NCI-H1417 treated with DMSO at 0.1 percent for 48 hours (cell line): ENCODE measurements at places on chromosomes 7 and 10.

DNA sequence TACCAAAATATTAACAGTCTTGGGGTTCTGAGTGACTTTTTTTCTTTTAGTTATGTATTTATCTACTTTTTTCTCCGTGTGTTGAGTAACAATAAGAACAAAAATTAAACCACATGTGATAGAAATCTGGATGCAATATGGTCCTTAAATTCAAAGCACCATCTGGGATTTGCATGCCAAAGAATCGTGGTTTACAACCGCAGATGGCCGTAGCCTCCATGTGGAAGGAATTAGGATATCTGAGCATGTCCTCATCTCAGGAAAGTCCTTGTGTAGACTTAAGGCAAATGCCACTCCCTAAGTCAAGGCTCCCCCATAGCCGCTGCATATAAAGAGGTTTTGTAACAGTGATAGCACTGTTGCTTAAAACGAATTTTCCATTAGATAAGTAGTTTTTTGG lies 304.0 kb downstream of the ZEB1 start:
- DNase-seq = no peak

GRCh38 chr10:95133016-95133752 lies 60.9 kb upstream of the ACSM6 start:
- DNase-seq = no peak

- DNase-seq = no peak
Measured at GRCh38 chr10:110794808-110795207, 76.9 kb upstream of the PDCD4 start.

DNA sequence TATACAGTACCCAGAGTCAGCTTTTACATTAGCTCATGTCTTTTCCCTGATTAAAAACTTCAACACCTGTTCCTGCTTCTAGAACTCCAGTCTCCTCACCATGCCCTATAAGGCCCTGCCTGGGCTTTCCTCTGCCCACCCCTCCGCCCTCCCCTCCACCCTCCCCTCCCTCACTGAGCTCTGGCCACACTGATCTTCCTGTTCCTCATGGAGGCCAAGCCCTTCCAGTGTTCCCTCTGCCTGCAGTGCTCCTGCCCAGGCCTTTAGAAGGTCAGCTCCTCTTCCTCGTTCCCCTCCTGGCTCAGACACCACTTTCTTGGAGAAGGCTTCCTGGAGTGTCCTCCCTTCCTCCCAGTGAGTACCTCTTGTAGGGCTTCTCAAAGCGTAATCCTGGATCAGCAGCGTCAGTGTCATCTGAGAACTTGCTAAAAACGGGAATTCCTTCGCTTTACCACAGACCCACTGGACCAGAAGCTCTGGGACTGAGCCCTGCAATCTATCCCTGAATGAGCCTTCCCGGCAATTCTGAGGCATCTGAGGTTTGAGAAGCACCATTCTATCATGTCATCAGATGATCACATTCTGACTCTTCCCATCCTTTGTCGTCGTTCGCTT lies 3.7 kb downstream of the PDZD7 start:
- DNase-seq = no peak

DNA sequence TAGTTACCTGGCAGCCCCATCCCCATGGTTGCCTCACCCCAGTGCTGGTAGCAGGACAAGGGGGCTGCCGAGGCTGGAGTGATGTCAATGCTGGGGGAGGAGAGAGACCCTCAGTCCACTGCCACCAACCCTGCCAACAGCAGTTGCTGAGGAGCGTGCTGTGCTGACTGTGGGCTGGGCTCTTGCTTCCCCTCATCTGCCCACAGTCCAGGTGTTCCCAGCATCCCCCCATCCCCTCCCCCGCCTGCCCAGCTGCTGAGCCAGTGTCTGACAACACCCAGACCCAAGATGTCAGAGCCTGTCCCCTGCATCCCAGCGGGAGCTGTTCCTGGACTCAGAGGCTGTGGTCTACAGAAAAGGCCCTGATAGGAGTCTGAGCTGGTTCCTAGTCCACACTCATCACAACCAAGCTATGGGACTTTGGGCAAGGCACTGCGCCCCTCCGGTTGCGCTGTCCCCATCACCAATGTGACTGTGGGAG lies 14.6 kb upstream of the PSAP start:
- DNase-seq = no peak

GRCh38 chr10:48477141-48477540 lies 127.7 kb downstream of the ARHGAP22 start:
- no peak for DNase-seq

DNA sequence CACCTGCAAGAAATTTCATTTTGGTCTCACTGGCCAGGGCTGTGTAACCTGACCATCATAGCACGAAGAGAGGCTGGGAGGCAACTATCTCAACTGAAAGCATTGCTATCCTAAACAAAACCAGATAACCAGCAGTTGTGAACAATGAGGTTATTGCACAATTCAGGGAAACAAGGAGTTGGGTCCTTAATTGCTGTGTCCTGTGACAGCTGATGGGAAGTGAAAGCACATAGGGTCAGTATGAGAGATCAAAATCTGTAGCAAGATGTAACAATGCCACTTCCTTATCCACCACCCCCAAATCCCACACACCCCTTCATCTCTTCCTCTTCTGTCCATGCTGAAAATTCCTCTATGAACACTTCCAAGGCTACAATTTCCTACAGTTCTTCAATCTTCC lies 80.2 kb downstream of the HTR7 start:
- DNase-seq = no peak

DNA sequence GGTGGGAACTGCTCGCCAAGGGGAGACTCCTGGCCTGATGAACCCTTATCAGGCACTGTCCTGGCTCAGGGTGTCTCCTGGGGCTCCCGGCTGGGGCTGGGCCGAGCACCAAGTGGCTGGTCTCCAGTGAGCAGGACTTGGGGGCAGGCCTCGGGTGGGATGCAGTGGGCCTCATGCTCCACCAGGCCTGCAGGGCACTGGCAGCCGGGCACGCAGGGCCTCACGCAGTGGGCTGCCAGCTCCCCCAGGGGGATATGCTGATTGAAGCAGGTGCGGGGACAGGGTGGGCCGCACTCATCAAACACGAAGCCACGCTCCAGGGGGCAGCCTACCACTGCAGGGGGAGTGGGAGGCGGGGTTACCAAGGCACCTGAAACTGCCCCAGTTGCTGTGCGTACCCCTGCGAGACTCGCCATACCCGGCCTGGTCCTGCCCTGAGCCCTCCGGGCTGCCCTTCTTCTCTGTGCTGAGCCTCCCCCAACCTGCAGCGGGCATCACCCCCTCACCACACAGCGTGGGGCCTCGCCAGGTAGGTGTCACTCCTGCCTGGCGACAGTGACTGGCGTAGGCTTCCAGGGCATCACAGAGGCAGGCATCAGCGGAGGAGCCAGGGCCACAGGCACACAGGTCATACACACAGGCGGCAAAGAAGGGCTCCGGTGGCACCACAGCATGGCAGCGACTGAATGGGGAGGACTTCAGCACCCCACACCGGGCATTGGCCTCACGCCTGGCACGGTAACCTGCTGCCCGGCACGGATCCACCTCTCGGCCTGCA lies 14.5 kb downstream of the ATP6V1F start:
- DNase-seq = no peak

DNA sequence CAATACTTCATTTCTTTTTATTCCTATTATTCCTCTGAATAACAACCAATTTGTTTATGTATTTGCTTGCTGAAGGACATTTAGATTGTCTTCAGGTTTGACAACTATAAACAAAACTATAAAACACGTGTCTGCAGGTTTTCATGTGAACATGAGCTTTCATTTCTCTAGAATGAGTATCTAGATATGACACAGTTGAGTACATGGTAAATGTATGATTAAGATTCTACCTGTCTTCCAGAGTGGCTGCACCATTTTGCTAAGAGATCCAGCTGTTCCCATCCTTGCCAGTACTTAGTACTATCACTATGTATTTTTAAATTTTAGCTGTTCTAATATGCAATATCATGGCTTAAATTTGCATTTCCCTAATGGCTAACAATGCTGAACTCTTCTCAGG lies 10.1 kb downstream of the MCMBP start:
- no peak for DNase-seq

- no peak for DNase-seq
Measured at GRCh38 chr10:78062296-78062695, 28.6 kb downstream of the RPS24 start.

DNA sequence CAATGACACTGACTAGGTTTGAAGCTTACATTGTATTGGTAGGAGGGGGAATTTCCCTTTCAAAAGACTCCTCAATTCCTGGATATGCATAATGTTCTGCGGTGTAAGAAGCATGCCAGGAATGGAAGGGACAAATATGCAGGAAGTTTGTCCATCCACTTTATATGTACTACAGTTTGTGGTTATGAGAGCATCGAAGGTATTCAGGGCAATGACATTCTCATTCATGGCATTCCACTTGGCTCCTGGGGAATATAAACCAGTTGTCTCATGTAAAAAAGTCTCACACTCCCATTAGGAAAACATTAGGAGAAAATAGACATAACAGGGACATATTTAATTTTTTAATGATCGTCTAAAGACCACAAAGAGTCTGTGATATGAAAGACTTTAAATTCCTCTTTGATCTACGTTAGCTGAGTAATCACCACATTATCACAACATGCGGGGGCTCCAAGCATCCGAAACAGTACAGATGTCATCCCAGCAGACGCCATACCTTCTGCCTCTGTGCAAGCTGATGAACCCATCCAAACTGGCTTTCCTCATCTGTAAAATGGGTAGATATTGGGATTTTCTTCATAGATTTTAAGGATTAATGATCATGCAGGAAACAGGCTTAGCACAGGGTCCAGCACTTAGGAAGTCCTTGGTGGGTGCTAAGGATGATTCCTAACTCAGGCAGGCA lies 675.3 kb downstream of the INHBA start:
- no peak for DNase-seq

DNA sequence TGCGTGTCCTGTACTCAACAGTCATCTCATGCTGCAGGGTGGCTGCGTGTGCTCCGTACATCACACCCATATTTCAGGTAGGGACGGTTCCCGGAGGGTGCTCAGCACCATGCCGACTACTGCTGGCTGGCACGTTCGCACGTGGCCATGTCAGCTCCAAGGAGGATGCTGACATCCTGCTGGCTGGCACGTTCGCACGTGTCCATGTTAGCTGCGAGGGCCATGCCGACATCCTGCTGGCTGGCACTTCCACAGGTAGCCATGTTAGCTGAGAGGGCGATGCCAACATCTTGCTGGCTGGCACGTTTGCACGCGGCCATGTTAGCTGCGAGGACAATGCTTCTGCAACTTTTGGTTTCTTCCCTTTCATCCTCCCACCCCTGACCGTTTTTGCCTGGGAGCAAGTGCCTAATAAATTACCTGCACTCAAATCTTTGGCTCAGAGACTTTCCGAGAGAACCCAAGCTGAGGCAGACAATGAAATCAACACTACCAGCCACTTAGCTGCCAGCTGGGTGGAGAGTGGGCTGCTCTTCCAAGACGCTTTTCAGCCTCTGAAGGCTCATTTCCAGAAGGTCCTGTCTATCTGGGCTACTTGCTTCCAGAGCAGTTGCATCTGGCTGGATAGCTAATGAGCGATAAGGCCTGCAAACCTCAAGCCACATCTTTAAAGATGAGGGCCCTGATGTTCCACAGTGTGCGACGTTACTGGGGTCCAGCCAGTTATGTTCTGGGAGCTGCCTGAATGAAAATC lies 104.6 kb downstream of the WDR37 start:
- no peak for DNase-seq

GRCh38 chr10:113854761-113855588 lies 514 bp downstream of the NHLRC2 start:
- DNase-seq = no peak

DNA sequence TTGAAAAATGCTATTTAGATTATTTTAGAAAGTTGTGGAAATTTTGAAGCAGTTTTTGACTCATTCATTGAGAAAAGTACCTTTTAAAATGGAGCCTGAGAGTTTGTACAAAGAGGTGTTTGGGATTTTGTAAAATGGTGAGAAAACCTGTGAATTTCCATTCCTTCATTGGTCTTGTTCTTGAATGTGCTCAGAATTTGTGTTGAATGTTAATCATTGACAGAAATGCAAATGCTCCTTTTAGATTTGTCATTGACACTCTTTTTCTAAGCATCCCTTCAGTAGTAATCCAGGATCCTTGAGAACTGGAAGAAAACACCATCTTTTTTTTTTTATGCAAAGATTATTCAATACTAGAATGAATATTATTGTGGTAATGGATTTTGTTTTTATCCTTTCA lies 74.8 kb downstream of the LCOR start:
- no peak for DNase-seq

DNA sequence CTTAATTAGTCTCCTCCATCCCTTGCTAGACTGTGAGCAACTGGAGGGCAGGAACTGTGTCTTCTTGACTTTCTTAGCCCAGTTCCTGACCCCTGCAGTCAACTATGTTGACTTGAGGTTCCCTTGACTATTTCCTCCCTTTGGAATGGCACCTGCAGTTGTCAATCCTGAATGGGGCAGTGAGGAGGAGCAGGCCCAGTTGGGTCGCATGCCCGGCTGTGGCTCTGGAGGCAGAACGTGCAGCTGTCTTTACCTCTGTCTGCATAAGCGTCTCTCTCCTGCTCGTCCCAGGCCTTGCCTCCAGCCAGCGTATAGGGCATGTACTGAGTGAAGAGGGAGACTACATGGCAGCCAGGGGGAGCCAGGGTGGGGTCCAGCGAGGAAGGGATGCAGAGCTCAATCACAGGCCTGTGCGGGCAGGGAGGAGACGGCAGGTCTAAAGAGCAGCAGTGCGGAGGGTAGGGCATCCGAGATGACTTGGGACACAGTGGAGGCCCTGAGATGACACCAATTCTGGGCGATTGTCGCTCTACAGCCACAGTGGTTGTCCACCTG lies 26.8 kb downstream of the PYROXD2 start:
- no peak for DNase-seq

DNA sequence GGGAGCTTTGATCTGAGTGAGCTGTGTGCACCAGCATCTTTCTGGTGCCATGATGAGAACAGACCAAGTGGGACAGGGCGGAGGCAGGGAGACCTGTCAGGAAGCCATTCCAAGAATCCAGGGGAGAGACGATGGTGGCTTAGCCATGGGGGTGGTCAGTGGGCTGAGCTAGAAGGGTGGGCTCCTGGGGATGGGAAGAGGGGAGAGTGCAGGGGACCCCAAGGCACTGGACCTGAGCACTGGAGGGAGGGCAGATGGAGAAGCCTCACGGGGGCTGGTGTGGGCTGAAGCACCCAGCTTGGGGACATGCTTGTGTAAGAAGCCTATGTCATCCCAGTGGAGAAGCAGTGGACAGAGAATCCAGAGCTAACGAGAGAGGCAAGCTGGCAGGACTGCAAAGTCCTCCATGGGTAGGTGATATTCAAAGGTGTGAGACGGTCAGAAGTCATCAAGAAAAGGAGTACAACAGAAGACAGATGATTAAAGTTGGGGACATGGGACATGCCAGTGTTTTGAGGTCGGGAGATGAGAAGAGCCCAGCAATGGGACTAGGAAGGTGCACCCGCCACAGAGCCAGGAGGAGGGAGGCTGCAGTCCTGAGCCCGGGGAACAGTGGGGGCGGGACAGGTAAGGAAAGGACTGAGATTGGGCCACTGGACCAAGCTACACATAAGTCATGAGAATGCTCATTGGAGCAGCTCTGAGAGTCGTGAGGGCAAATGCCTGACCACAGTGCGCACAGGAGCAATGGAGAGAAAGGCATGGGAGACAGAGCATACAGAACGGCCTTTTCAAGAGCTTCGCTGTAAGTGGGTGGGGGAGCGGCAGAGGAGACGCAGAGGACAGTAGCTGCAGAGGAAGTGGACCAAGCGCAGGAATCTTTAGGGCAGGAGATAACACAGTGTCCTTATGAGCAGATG lies 72.0 kb downstream of the GRID1 start:
- no peak for DNase-seq
